Stimulated activated CD4-positive, alpha-beta T cell treated with anti-CD3 and anti-CD28 coated beads, Interleukin-15, amount 100 ng/mL, for 1 hour (primary cell): ENCODE measurements at places on chromosomes 7 and 10.

DNA sequence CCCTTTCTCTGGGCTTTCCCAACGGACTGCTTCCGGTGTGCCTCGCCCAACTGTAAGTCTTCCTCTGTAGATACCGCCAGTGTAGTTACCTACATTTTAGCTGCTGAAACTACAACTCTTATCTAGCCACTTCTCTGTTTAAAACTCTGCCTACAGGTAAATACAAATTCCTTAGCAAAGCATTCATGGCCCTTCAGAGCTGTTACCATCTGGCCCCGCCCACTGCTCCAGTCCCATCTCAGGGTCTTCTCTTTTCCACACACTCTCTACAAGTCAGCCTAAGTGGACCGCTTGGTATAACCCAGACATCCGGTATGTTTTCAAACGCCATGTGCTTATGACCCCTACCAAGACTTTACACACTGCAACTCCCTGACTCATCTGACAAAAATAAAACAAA, 41.0 kb upstream of the LAMB4 start:
- no peak for DNase-seq

DNA sequence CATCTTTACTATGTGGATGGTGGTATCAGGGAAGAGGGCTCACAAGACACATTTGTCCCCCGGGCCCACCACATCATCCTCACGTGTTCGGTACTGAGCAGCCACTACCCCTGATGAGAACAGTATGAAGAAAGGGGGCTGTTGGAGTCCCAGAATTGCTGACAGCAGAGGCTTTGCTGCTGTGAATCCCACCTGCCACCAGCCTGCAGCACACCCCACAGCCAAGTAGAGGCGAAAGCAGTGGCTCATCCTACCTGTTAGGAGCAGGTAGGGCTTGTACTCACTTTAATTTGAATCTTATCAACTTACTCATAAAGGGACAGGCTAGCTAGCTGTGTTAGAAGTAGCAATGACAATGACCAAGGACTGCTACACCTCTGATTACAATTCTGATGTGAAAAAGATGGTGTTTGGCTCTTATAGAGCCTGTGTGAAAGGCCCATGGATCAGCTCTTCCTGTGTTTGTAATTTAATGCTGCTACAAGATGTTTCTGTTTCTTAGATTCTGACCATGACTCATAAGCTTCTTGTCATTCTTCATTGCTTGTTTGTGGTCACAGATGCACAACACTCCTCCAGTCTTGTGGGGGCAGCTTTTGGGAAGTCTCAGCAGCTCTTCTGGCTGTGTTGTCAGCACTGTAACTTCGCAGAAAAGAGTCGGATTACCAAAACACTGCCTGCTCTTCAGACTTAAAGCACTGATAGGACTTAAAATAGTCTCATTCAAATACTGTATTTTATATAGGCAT, 9.1 kb upstream of the CSGALNACT2 start:
- DNase-seq, result no peak

GRCh38 chr10:8073691-8074416, 19.4 kb downstream of the GATA3 start:
- DNase-seq, result no peak

GRCh38 chr10:63719226-63719856, 198.1 kb downstream of the REEP3 start:
- no peak for DNase-seq

DNA sequence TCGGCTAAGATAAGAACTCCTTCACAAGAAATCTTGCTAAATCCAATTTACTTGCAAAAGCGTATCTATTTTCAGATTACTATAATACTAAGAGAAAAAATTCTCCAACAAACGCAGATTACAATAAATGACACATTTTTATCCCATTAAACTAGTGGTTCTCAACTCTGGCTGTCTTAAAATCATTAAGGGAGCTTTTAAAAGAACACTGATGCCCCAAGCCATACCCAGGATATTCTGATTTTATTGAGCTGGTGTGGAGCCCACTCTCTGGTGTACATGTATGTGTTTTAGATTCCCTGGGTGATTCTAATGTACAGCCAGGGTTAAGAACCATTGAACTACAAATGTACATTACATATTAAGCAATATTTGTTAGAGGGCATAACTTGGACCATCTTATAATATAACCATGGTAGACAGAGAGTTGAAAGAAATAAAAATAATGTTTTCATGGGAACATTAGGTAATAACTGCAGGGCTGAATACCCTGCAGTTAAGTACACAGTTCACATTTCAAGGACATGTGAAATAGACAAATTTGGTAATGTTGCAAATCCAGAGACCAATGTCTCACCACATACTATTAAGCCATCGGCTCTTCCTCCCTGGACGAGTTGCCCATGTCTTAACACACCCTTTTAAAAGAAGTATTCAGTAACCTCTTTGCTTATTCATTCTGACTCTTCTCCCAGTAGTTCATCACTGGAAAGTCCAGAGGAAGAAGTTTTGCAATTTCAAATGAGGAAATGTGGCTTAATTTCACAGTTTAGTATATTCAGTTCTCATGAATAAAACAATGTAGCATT, 6.2 kb downstream of the GSAP start:
- DNase-seq, result no peak

DNA sequence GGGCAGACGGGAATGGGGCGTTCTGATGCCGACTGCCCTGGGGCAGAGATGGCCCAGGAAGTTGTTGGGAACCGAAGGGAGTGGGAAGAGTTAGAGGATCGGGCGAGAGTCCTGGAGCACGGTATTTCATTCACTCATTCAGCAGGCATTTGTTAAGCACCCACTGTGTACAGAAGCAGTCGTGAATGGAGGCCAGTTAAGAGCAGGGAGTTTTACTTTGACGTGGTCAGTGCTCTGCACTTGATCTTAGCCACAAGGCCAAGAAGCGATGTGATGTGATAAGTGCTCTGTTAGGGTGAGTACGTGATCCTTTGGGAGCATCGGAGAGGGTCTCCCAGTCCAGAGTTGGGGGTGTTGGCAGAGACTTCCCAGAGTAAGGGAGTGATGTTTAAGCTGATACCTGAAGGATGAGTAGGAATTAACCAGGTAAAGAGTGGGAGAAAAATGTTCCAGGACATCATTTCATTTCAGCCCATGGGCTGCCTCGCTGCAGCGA, 890 bp downstream of the ZFYVE27 start:
- DNase-seq, result no peak

GRCh38 chr10:117246997-117247671, 6.2 kb downstream of the SLC18A2 start:
- no peak for DNase-seq

DNA sequence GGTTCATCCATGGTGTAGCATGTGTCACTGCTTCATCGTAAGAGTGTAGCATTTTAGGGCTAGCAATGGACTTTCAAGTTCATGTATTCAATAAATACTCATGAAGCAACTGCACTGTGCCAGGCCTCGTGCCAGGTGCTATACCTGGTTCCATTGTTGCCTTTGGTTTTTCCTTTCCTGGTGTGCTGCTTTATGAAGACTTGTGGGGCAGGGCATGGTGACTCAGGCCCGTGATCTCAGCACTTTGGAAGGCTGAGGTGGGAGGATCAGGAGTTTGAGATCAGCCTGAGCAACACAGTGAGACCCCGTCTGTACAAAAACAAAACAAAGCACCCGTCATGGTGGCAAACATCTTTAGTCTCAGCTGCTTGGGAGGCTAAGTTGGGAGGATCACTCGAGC, 2.2 kb upstream of the CPA4 start:
- DNase-seq, result no peak

GRCh38 chr10:105774351-105774750, 1133.3 kb downstream of the SORCS3 start:
- no peak for DNase-seq

GRCh38 chr7:18384491-18385143, 110.9 kb upstream of the HDAC9 start:
- DNase-seq, result no peak

- DNase-seq, result no peak
Measured at GRCh38 chr7:116601426-116601825, 70.6 kb upstream of the MET start.

- no peak for DNase-seq
Measured at GRCh38 chr7:100763556-100764140, 30.3 kb downstream of the ZAN start.

GRCh38 chr7:127254163-127254684, 1.5 kb upstream of the GRM8 start:
- no peak for DNase-seq

DNA sequence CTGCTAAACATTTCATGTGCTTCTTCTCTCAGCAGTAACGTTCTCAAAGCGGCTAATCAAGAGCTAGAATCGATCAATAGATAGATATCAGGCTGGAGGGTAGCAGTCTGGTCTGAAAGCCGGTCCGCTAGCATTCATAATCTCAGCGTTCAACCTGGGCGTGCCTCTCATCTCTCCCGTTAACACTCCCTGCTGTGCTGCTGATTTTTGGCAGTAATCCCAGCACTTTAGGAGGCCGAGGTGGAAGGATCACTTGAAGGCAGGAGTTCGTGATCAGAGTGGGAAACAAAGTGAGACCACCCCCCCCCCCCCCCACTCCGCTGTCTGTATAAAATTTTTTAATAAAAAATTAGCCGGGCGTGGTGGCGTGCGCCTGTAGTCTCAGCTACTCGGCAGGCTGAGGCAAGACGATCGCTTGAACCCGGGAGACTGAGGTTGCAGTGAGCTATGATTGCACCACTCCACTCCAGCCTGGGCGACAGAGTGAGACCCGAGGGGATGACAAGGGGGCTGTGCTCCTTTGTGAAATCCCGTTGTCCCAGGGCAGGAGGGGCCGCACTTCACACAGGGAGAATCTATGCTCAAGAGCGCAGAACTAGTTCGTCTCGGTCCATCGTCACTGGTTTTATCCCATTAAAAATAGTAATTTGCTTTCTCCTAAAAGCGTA, 624 bp upstream of the CEP55 start:
- DNase-seq, result no peak

DNA sequence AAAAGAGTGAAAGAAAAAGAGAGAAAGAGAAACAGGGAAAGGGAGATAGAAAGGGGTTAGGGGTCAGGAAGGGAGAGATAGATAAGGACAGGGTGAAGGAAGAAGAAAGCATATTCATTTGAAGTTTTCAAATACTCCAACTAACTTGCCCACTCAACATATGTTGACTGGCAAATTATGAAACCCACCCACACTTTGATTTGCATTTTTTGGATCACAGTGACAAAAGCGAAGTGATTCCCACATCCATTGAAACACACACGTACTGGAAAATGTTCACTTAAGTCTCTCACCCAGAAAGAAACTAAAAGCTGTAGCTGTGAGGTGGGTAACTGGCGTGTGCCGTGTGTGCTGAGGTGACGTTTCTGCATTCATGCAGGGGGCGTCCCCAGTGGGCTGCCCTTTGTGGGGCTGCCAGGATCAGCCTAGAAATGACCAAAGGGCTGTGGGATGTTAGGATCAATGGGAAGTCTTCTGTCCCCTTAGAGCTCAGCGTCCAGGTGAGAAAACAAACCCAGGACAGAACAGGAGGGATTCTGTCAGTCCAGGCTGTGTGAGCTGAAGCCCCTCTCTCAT, 134.9 kb upstream of the ADARB2 start:
- no peak for DNase-seq

DNA sequence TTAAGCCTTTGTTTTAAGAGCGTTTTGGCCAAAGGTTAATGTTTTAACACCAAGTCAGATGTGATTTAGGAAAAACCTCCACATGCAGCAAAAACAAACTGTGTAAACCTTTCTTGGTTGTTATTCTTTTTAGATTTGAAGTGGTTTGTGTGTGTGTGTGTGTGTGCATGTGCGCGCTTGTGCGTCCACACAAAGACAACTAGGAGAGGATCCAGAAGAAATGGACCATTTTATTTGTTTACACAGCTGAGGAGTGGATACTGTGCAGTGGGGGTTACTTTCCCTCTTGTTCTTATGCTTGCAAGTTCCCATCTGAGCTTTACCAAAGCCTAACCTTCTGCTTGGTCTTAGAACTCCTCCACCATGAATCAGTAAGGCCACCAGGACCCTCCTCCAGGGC, 20.0 kb downstream of the TCF7L2 start:
- no peak for DNase-seq
